ENCODE measurements at places on chromosomes 1 and 21. TPM values are rescaled to one million over a fixed set of nuclear protein-coding genes. Genes with fewer than 3 reads are reported as not detected.

Gene SH2D1B
- not detected for total RNA-seq

Gene CYP4X1
- 1.4 TPM for total RNA-seq

Gene CFAP74
- under 0.01 TPM for total RNA-seq

Gene OR14K1
- not detected for total RNA-seq

Gene SH2D2A
- total RNA-seq = 2.3 TPM

Gene PHGDH
- 167 TPM for total RNA-seq

Gene KRTAP7-1
- total RNA-seq = not detected

Gene KAZN
- total RNA-seq = 11.0 TPM

Gene CHIA
- total RNA-seq = not detected

Gene SLAMF1
- not detected for total RNA-seq

Gene TBX15
- 0.13 TPM for total RNA-seq

Gene IVL
- total RNA-seq = not detected

Gene CLDN17
- not detected for total RNA-seq

Gene HUNK
- total RNA-seq = 0.13 TPM

Gene JAM2
- total RNA-seq = 0.13 TPM

Gene S1PR1
- 18.3 TPM for total RNA-seq

Gene COL16A1
- 68.8 TPM for total RNA-seq

Gene CASZ1
- total RNA-seq = 2.9 TPM

Gene C1orf94
- total RNA-seq = not detected

Gene TRIM45
- 3.3 TPM for total RNA-seq

Gene PTPN22
- 0.33 TPM for total RNA-seq

Gene RAB42
- total RNA-seq = 4.6 TPM

Gene ANGPTL3
- total RNA-seq = not detected

Gene SLC5A9
- not detected for total RNA-seq

Gene VANGL2
- 7.3 TPM for total RNA-seq

Gene FAAH
- 10.8 TPM for total RNA-seq

Data from mesangial cell (primary cell).